CD4-positive, alpha-beta T cell treated with Interleukin-15 for 4 hours (primary cell): ENCODE measurements at places on chromosomes 4 and X.

- no peak for DNase-seq
Measured at GRCh38 chr4:76977736-76978350, 28.3 kb downstream of the SEPTIN11 start.

DNA sequence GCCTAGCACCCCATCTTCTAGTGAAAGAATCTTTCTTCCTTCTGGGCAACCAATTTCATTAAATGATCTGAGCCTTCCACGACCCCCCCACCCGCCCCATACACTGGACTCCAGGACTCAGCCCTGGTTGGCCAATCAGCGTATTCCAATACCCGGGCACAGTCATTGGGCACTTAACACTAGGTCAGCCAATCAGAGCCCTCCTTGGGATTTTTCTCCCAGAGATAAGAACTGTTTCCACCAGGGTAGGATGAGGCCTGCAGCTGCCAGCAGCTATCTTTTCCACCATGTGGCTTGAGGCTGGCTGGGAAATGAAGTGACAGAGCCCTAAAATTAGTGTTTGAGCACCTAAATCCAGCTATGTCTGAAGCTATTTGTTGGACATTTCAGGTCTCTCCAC lies 418.8 kb downstream of the BCOR start:
- DNase-seq, result no peak

GRCh38 chrX:67563469-67564448 lies 19.9 kb downstream of the AR start:
- no peak for DNase-seq

- DNase-seq, result no peak
Measured at GRCh38 chr4:38765382-38765781, 17.4 kb downstream of the TLR10 start.

DNA sequence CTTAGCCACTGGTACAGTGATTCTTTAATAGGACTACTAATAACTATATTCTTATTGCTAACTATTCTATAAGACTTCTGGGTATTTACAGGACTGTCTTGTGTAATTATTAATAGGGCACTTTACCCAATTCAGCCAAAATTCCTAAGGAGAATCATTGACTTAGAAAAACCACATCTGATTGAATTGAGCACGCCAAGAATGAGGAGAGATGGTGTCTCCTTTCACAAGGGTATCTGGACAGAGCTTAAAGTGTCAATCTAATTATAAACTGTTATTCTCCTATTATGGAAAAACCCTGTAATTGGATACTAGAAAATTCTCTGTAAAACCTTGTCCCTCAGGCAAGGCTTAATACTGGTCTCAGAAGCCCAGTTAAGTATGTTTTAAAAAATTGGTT lies 111.1 kb upstream of the TLL1 start:
- no peak for DNase-seq

- DNase-seq, result no peak
Measured at GRCh38 chrX:96909291-96909690, 25.6 kb downstream of the RPA4 start.

GRCh38 chr4:186105647-186106321 lies 1.3 kb downstream of the FAM149A start:
- DNase-seq, result no peak

- DNase-seq, result no peak
Measured at GRCh38 chrX:46627711-46628419, 54.3 kb downstream of the CHST7 start.

DNA sequence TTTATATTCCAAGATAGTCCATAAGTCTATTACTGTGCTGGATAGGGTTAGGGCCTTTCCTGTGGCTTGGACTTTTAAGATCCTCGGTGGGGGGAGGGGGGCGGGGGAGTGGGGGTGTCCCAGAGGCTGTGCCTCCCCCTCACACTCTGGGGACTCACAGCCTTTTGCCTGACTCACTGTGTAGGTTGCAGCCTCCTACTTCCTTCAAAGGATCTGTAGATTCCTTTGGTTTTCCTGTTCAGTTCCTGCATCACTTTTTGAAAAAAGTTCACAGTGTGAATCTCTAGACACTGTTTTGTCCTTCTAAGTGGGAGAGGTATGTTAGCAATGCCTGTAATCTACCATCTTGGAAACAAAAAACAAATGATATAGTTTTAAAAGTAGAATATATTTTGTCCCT lies 999.9 kb downstream of the GLUD2 start:
- no peak for DNase-seq

GRCh38 chr4:147430111-147430510 lies 50.8 kb upstream of the EDNRA start:
- no peak for DNase-seq

GRCh38 chrX:53256446-53257041 lies 24.8 kb downstream of the IQSEC2 start:
- no peak for DNase-seq

DNA sequence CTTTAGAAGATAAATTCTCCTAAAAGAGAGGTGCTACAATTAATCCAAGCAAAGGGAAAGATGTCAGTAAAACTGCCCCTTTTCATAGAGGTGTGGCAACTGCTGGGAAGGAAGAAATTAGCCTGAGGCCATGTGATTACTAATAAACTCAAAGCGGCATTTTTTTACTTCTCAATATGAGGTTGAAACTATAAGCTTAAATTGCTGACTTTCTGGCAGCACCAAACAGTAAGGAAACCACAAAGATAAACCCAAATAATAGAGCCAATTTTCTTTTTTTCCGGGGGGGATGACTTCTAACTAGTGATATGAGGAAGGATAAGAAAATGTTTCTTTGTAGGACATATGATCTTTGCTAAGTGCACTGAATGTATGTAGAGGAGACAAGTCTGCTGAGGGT lies 30.9 kb downstream of the AR start:
- DNase-seq, result no peak

- DNase-seq, result no peak
Measured at GRCh38 chrX:133574716-133575115, 159.4 kb upstream of the GPC4 start.
